Skin of body (tissue), 3 donors: ENCODE measurements at places on chromosomes 4 and X.

DNA sequence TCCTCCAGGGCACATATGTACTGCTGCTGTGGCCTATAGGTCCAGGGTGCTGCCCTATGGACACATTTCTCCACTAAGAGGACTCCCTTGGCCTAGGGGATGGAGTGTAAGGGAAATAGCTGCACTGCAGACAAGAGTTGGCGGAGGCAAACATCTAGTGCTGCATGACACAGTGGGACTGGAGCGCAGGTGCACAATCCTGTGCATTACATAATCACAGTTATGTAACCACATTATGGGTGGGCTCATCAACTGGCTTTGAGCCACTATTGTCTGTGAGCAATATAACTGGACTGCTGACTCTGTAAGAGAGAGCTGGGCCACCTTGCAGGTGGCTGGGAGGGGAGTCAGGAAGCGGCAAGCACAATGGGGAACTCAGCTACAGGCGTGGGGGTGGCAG, 3.2 kb upstream of the TIGD2 start:
- no peak for DNase-seq

GRCh38 chrX:24526616-24527015, 61.5 kb downstream of the PDK3 start:
- DNase-seq, result no peak

- DNase-seq, result no peak
These were observed 450 bp downstream of the ACSL1 start for GRCh38 chr4:184825141-184825895.

- DNase-seq, result no peak
These were observed 304.5 kb upstream of the DIPK2B start for GRCh38 chrX:45505214-45505613.

GRCh38 chrX:141903400-141904155, at the start of gene MAGEC1:
TSS of gene MAGEC1 (plus strand) at chrX:141903894. CDS start at chrX:141905073, 1,179 bp downstream.
- no peak for DNase-seq

DNA sequence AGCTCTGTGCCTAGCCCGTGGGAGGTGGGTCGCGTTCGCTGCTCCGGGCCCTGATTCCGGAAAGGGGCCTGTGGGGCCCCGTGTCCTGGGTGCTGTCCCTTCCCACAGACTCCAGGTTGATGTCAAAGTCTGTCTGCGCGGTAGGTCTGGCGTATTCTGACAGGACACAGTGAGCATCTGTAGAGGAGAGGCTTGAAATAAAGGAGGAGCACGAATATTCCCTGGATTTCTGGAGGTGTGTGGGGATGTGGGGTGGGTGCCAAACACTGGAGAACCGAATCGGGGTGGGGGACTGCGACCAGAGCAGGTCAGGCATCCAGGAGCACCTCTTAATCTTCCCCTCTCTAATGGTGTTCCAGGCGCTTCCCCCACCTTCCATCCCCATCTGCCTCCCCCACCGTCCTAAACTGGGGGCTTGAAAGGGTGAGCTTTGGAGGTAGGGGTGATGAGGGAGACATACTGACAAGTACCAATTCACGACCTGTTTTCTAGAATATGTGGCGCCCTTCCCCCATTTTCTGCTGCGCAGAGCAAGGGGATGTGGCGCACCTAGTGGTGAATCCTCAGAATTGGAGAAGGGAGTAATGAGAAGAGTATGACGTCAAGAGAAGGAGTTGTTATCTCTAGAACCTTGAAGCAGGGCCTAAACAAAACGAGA, 877 bp downstream of the GPRASP1 start:
- DNase-seq, result peak; percentile 15

- DNase-seq, result no peak
These were observed 58.4 kb upstream of the XAGE1A start for GRCh38 chrX:52437212-52437611.

DNA sequence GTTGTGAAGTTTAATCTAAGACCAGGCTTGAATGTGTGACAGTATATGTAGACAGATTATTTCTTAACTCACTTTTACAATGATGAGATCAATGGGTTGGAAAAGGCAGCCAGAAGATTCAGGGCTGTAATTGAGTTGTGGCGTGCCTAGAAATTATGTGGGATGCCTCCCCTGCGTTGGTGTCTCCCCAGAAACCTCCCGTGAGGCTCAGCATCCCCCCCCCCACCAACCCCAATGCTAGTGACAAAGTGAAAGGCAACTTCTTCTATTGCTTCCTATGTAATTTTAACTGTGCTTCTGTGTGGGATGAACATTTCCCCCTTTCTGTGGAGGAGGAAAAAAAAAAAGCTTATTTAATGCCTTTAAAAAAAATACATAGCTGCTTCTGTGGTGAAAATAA, 297.9 kb downstream of the ARHGAP10 start:
- DNase-seq, result no peak

DNA sequence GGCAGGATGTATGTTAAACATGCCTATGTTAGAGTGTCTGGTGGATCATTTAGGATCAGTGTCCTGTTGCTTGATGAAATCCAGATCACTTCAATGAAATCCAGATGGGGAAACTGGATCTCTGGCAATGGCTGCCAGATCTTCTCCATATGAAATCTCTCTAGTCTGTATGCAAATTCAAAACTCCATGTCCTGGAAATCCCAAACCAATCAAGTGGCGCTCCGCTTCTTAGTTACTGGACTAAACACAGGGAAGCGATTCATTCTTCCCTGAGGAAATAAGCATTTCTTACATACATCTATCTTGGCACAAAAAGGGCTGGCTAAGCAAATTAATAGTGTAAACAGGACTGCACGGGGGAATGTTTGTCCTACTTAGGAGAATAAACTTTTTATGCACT, 94.9 kb downstream of the HDAC8 start:
- DNase-seq, result peak; percentile 36

DNA sequence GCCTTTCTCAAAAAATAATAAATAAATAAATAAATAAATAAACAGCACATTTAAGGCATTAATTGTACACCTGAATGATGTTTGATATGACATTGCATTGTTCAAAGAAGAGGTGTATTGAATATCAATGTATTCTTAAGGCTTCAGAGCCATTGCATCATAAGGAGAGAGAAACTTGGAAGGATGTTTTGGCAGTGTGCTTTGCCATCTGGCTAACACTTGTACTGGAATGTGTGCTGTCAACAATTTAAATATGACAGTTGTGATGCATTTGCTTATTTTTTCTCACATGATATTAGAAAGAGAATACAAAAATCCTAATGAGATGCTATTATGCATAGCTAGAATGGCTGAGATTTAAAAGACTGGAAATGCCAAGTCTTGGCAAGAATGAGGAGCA, 67.8 kb downstream of the FAM133A start:
- peak; percentile 26 for DNase-seq

- DNase-seq, result no peak
These were observed 406.8 kb downstream of the SLITRK2 start for GRCh38 chrX:146224442-146224841.

DNA sequence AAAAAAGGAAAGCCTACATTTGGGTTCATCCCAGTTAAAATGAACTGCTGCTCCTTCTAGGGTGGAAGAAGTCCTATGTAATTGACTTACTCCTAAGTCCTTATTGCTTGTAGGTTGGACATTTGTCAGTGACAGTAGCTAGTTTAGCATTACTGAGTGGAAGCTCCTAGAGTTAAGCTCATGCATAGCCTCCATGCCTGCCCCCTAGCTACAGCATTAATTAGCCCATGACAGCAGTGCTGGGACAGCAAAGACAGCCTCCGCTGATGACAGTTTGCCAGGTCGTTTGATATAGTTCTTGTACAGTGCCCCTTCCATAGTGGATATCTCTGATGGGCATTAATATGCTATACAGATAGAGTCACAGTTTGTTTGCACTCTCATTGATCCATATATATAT, 18.7 kb upstream of the GALNTL6 start:
- DNase-seq, result no peak

DNA sequence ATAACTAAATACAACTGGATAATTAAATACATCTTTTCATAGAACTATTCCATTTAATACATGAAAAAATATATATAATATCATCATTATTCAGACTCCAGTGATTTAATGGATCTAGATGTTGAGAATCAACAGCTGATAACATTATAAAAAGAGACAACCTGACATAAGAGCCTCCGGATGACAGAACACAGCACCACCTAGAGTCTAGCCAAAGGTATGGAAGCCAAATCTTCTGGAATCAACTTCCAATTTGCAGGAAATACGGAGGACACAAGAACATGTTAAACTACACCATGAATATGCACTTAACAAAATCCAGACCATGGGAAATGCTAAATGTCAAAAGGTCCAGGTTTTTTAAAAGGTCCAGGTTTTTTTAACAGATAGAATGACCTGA, 55.0 kb downstream of the LRBA start:
- DNase-seq, result no peak

DNA sequence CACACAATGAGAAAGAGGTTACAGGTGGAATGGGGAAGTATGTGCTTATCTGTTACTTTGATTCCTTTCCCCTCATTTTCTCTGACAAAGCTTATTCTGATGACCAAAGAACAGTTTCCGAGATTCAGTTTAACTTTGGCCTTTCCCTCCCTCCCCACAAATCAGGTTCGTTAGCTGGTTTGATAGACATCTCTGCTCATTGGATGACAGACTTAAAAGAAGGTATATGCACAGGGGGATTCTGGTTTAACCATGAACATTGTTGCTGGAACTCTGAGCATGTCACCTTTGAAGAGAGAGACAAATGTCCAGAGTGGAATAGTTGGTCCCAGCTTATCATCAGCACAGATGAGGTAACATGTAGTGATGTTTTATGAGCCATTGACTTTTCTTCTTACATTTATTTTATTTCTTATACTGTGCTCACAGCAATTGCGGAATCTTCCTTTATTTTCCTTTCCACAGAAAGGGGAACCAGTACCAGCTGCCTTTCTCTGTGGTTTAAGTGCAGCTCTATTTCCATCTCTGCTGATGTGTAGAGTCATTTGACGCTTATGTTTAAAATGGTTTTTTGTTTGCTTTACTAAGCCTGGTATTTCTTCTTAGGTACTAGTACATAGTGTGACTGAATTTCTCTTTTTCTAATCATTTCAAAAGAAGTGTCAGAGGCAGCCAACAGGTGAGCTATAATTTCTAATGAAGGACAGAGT, 125.0 kb downstream of the AKAP4 start:
- no peak for DNase-seq

DNA sequence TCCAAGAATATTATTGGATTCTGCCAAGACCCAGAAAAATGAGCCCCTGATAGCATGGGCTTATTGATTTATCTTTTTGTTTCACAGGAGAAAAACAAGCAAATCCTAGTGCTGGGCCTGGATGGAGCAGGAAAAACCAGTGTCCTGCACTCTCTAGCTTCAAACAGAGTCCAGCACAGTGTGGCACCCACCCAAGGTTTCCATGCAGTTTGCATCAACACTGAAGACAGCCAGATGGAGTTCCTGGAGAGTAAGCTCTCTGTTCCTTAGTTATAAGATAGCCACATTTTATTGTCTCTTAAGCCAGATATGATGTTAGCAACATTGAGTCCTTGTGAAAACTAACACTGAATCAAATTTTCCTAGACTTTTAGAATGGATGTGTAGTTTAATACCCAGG, 5.5 kb downstream of the ARL9 start:
- DNase-seq, result no peak

- no peak for DNase-seq
These were observed 132.2 kb downstream of the KLHL8 start for GRCh38 chr4:87088186-87088585.

- DNase-seq, result no peak
These were observed 107.4 kb upstream of the ANK2 start for GRCh38 chr4:112942077-112942476.

DNA sequence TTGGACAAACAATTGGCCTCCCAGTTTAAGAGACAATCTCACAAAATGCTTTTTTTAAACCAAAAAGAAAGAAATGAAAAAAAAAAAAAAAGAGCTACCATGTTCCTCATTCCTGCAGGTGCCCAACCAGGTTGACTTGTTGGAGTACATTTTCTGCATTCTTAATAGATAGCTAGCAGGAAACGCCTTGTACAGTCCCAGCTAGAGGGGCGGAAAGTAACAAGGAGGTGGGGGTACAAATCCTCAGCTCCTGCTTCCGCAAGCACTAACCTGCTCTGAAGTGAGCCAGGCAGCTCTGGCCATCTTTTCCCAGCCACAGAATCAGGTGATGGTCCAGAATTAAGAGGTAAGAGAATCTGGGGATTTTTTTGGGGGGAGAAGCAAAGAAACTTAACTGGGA, at the start of gene VGLL1:
VGLL1 (plus strand) TSS at position 265 of the 400 bp plus-strand sequence. CDS start 3,806 bp downstream, outside the sequence.
- DNase-seq, result no peak

DNA sequence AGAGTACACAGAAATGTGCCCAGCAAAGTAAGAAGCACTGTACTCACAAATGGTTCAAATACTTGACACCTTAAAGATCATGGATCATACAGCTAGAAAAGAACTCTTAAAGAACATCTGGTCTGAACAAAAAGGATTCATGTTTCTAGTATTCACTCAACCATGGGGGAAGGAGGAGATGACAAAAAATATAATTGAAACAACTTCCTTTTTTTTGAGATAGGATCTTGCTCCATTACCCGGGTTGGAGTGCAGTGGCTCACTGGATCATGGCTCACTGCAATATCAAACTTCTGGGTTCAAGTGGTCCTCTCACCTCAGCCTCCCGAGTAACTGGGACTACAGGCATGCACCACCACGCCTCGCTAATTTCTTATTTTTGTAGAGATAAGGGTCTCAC, 6.0 kb downstream of the DHX15 start:
- DNase-seq, result no peak

DNA sequence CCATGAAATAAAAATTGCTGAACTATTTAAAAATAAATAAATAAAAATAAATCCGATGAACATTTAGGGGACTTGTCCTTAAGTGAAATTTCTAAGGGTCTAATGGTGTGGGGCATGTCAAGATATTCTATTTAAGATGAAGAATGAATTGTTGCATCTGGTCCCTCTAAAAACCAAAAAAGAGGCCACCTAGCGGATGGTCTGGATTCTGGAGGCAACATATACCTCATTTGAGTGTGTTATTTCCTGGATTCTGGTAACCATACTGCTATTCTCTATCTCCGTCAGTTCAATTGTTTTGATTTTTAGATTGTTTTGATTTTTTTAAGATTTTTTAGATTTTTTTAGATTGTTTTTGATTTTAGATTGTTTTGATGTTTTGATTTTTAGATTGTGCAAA, 28.3 kb downstream of the AGTR2 start:
- DNase-seq, result no peak

GRCh38 chr4:184448821-184449220, 25.5 kb downstream of the IRF2 start:
- DNase-seq, result peak; percentile 60

DNA sequence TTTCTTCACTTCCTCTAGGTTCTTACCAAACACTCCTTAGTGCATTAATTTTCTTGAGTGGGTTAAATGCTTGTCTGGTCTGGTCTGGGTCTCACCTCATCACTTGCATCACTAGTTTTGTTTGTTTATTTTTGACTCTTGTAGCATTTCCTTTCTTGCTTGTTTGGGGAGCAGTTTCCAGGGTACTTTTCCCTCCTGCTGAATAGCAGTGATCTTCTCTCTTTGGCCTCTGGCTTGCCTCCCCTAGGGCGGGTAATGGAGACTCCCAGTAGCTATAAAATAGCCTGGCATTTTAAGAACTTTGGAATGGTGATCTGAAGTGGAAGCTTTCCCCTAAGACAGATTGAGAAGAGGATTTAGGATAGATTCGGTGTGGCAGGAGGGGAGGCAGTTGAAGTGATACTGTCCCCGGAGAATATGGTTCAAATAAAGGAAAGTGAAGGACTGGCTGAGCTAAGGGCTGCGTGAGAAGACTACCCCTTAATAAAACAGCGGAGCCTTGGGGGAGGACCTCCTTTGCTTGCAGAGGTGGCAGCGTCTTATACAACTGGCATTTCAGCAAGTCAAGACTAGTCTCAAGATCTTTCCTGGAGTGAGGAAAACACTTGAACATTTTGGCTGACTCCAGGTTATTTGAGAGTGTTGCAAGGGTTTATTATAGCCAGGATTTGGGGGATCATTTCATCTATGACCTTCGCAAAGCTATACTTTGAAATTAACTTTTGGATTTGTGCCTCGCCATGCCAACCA, 190.6 kb downstream of the FRAS1 start:
- no peak for DNase-seq

GRCh38 chr4:139844459-139845036, 178.9 kb downstream of the MGST2 start:
- DNase-seq, result no peak
